ENCODE measurements at places on chromosomes 4 and X.

- no peak for DNase-seq
Observed at GRCh38 chr4:168859888-168860694, 150.0 kb downstream of the CBR4 start.

- no peak for DNase-seq
Observed at GRCh38 chrX:53483416-53483815, 49.2 kb upstream of the HSD17B10 start.

DNA sequence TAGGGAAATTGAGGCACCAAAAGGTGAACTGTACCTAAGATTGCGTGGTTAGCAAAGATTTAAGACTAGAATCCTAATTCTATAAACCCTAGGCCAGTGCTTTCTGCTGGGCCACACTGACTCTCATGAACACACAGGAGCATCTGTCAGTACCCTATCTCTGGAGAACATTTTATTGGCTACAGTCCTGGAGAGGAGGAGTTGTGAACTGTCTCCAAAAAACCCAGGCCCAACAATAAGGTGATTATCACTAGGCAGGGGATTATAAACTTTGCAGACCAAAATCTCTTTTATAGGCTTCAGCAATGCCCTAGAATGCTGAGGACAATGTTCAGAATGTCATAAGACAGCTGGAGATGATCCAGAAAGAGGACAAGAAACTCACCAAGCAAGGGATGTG lies 24.1 kb downstream of the OPHN1 start:
- no peak for DNase-seq

GRCh38 chr4:3313556-3314228 lies 20.9 kb downstream of the RGS12 start:
- peak; percentile 59 for DNase-seq

- no peak for DNase-seq
Observed at GRCh38 chr4:143360838-143361625, 24.4 kb downstream of the GAB1 start.

GRCh38 chr4:87497578-87497977 lies 31.6 kb downstream of the SPARCL1 start:
- no peak for DNase-seq

DNA sequence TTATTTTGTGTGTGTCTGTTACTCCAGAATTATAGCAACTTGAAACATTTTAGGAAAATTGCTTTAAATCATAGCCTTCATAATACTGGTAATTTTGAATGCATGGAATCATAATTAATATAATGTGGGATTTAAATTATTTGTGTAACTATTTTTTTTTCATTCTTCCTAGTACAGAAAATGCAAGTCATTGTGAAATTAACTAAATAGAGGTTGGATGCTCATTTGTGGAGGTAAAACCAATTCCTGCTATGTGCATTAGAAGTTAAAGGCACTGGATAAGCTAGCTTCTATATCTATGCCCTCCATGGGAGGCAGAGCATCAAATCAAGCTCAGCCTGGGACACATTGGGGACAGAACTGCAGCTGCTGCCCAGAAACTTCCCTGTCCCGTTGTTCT lies 1048.5 kb upstream of the PABPC4L start:
- no peak for DNase-seq

GRCh38 chrX:120999413-120999812 lies 13.9 kb upstream of the CT47A1 start:
- no peak for DNase-seq

DNA sequence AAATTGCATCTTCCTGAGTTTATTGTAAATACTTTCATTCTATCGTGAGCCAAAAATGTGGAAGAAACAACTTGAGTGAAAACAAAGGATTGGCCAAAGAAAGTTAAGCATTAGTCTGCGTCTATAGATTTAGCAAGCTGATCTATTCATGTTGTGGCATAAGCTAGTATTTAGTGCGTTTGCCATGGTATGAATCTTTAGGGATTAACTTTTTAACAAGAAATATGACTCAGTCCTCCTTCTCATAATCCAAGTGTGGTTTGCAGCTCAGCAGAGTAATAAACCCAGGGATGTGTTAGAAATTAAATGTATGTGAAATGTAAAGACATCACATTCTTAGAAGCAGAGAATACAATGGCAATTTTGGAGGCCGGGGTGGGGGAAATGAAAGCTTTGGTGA lies 1110.9 kb downstream of the NLGN4X start:
- DNase-seq, result no peak

- DNase-seq, result no peak
Observed at GRCh38 chrX:77768787-77769186, 17.2 kb downstream of the ATRX start.

DNA sequence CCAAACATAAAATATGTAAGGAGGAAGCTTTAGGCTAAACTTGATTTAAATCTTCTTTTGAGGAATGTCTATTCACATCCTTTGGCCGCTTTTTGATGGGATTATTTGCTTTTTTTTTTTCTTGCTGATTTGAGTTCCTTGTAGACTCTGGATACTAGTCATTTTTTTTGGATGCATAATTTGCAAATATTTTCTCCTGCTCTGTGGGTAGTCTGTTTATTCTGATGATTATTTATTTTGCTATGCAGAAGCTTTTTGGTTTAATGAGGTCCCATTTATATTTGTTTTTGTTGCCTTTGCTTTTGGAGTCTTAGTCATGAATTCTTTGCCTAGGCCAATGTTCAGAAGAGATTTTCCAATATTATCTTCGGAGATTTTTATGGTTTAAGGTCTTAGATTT lies 144.9 kb downstream of the MAGEC2 start:
- DNase-seq, result no peak

- no peak for DNase-seq
Observed at GRCh38 chrX:15749642-15750610, 11.9 kb downstream of the CA5B start.

GRCh38 chr4:76235915-76236314 lies 15.6 kb upstream of the FAM47E start:
- no peak for DNase-seq

- DNase-seq, result no peak
Observed at GRCh38 chr4:145044341-145044740, 53.7 kb downstream of the ANAPC10 start.

DNA sequence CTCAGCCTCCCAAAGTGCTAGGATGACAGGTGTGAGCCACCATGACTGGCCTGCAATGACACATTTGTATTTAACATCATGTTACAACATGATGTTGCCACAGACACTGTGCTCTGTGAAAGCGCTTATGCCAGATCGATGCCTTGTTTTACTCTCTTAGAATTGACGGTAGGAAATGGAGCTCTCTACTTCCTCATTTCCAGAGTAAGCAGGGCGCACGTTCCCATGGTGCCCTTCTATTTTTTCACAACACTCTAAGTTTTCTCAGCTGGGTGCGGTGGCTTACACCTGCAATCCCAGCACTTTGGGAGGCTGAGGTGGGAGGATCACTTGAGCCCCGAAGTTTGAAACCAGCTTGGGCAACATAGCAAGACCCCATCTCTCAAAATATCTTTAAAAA lies 60.7 kb upstream of the DHRSX start:
- no peak for DNase-seq

DNA sequence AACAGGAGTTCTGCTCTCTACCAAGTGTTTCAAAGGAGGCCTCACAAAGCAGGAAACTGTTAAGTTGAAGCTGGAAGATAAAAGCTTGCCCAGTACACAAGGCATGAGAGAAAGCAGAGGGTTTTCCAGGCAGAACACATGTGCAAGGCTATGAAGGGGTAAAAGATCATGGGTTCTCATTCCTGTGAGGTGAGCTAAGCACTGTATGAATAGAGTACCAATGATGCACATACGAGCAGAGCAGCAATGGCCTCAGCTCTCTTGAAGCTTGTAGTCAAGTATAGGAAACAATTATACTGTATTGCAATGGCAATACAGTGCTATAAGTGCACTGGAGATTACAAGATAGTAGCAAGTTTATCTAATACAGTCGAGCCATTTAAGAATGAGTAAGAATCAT lies 18.0 kb downstream of the TTC29 start:
- no peak for DNase-seq

DNA sequence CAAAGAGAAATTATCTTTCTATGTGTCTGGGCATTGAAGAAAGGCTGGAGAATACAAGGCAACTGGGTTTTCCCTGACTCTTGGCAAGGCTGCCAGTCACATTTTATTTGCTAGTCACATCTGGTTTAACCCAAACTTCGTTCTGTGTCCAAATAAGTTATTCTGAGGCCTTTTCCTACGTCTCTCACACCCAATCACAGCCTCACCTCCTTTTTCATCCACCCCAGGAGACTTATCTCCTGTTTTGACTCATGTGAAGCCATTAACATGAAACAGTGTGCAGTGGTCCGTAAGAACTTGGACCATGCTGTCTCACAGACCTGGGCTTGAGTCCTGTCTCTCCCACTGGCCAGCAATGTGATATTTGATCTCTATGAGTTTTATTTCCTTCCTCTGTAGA lies 59.3 kb downstream of the CNGA2 start:
- no peak for DNase-seq

DNA sequence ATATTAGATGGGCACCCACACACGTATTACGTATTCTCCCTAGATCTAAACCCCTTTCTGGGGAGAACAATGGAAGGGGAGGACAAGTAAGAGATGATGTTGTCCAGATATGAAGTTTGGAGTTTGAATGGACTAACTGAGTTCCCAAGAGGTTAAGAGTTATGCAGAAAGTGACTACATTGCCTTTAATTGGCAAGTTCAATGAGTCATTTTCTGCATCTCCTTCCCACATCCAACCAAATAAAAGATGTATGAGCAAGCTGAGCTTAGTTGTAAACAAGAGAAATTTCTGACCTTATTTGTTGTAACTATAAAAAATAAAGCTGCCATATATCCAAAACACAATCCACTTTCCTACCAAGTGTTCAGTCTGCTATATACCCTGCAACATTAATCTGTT lies 50.5 kb downstream of the TIGD2 start:
- no peak for DNase-seq

DNA sequence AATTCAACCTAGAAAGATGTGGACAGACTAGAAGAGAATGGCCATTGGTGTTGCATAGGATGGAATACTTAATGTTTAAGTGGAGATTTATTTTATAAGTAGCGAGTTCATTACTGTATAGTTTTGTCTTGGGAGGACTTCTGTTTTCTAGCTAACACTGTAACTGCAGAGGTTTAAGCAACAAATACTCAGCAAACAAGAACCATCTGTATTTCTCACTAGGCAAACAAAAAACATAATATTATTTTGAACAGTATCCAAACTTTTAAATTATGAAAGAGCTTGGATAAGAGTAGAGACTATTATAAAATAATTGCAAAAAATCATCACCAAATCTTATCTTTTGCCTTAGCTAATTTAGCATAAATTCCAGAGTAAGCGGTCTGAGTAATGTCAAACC lies 121.1 kb downstream of the GLRA3 start:
- DNase-seq, result no peak

DNA sequence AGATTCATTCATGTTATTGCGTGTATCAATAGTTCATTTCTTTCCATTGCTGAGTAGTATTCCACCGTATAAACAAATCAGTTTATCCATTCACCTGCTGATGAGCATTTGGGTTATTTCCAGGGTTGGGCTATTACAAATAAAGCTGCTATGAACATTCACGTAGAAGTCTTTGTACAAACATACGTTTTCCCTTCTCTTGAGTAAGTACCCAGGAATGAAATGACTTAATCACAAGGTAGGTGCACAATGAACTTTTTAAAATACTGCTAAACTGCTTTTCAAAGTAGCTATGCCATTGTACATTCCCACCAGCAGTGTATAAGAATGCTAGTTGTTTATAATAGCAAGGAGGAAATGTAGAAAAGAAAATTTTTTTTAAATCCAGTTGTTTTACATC lies 35.9 kb downstream of the SYTL4 start:
- DNase-seq, result no peak

DNA sequence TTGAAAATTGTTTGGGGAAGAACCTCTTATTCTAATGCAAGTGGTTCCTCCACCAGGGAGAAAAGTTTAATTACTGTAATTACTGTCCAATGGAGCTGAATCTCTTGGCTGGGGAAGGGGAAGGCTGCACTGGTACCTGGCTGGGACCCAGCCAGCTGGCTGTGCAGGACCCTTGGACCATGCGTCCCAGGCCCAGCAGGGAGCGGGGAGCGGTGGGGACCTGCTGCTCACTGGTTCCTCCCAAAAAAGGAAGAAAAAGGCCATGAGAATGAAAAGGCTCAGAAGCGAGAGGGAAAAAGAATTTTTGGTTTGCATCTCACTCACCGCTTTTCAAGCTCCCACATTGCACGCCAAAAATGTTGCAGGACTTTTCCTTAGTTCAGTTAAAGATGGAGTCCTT lies 333.5 kb downstream of the FAM47B start:
- DNase-seq, result no peak

DNA sequence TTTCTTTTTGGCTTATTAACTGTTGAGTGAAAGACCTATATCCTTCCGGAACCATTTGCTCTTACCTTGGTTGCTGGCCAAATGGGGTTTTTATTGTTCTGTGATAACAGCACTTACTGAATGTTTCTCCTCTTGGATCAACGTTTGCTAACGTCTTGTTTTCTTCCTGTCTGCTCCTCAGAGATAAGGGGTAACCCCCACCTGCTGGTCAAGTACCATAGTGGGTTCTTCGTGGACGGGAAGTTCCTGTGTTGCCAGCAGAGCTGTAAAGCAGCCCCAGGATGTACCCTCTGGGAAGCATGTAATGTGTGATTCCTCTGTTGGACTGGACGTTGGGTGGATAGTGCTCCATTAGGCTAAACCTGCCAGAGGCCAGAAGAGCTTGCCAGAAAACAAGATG lies 15.3 kb downstream of the BMX start:
- no peak for DNase-seq

DNA sequence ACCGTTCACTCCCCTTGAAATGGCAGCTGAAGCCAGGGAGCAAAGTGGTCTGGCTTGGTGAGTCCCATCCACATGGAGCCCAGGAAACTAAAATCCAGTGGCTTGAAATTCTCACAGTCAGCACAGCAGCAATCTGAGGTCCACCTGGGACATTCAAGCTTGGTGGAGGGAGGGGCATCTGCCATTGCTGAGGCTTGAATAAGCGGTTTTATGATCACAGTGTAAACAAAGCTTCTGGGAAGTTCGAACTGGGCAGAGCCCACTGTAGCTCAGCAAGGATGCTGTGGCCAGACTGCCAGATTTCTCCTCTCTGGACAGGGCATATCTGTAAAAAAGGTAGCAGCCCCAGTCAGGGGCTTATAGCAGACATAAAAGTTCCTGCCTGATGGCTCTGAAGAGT lies 15.5 kb upstream of the FAAH2 start:
- DNase-seq, result no peak

DNA sequence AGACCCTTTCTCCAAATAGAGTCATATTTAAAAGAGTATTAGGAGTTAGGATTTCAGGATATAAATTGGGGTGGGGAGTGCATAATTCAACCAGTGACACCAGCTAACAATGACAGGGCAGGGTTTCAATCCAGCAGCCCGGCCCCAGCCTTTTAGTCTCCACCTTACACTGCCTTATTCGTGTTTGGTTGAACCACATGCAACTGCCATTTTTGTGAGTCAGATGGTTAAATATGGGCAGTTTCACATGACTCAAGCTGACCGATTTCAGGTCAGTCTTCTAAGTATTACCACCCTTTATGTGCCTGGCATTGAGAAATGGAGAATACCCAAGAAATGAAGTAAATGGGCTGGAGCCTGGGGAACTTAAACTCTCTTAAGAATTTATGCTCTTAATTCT lies 102.8 kb downstream of the STOX2 start:
- DNase-seq, result no peak

DNA sequence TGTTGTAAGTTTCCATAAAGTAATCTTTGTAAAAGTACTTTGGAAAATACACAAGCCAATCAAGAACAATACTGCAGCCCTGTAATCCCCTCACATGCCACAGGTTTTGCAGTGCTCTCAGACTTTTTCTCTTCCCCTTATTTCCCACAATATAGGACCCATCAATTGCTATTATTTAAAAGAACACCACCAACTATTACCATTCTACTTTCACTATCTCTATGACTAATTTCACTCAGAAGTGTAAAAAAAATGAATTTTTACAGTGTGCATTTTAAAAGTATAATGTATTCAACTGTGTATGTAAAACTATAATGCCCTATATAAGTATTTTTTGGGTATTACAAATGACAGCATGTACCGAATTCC lies 1.7 kb downstream of the ATP8A1 start:
- DNase-seq, result no peak

All from H7 (cell line).